ENCODE measurements at places on chromosomes 5 and 9.

GRCh38 chr5:61019642-61020041, 74.6 kb downstream of the NDUFAF2 start:
- no peak for DNase-seq

GRCh38 chr5:65050140-65050539, 281.4 kb downstream of the CWC27 start:
- no peak for DNase-seq

- DNase-seq: no peak
Measured at GRCh38 chr5:78565395-78565794, 83.2 kb downstream of the LHFPL2 start.

GRCh38 chr9:119873877-119874276, 504.6 kb upstream of the BRINP1 start:
- no peak for DNase-seq

GRCh38 chr5:308672-309271, 12.7 kb upstream of the AHRR start:
- peak; percentile 46 for DNase-seq

- DNase-seq: peak; percentile 77
Measured at GRCh38 chr9:38178237-38178636, 109.2 kb upstream of the SHB start.

DNA sequence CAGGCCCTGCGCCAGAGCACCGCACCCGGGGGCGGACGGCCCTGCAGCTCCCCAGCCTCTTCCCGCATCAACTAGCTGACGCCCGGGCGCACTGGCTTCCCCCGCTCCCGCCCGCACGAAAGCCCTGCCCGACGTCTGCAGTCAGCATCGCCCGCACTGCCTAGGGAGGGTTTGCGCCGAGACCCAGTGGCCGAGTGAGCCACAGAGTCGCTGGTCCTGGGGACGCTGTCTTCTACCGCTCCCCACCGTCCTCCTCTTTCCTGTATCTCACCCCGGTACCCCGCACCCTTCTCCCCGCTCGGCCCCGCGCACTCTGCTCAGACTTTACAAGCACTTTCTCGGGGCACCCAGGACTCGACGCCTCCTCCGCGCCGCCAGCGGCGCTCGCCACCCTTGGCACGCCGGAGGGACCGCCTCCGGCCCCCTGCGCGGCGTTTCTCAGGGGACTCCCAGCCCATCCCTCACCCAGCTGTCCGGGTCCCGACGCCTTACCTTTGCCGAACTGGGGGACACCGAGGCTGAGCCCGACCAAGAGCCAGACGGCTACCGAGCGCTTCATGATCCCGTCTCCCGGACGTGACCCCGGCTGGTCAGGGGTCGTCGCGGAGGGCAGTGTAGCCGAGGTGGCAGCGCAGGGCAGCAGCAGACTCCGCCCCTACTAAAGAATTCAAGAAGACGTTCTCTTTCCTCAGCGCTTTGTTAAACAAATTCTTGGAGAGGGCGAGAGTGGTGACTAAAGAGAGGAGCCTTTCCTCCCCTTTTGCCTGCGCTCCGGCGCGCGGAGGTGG, 670 bp downstream of the EDIL3 start:
- no peak for DNase-seq

GRCh38 chr9:80797831-80798688, 891.3 kb downstream of the TLE1 start:
- no peak for DNase-seq

DNA sequence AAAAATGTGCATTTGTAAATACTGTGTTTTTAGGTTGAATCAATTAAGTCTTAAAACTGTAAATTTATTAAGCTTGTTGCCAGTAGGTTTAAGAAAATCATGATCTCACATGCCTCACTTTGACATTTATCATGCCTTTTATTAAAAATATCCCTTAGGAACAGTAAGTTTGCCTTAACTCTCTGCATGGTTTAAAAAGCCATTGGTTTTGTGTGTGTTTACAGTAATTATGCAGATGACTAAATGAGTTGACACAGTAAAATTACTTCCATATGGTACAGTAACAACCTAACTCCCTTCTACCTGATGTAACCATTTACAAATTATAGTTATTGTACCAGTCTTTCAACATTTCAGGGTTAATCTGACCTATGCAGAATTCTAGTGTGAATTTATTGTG, 6.5 kb downstream of the RPS6 start:
- DNase-seq: no peak

DNA sequence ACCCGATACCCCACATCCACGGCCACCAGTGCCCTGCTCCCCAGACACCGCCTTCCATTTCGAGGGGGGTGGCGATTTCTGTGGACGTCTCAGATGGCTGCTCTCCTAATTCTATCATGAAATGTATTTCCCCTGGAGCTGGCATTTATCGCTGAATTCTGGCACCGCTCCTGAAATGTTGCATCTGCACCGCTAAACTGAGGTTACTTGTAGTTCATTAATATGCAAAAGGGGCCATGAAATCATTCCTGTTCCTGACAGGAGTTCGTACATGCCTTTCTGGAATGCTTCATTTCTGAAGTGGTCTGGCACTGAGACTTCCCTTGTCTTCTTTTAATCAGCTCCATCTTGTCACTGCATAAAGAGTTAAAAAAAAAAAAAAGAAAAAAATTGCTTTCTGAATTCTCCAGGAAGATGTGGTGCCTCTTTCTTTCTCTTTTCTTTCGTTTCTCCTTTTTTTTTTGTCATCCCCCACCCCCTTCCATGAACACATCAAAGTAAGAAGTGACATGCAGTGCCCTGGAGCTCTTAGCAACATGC, 97.7 kb upstream of the SMARCA2 start:
- DNase-seq: no peak

- no peak for DNase-seq
Measured at GRCh38 chr9:17487467-17487866, 91.4 kb upstream of the SH3GL2 start.

DNA sequence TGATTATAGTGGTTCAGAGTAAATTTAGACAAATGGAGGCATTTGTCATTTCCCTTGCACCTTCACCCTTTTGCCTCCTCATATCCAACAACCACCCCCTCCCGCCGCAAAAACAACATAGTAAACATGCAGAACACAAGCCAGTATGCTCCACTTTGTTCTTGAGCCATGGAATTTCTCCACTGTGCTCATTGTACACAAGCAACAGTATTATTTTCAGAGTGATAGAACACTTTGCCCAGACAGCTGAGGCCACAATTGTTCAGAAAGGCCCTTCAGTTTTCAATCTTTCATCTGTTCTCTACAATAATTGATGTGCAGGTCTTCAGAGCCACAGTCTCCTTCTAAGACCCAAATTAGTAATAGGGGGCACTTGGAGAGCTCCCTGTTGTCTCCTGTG, 272.8 kb upstream of the SLC30A5 start:
- no peak for DNase-seq

GRCh38 chr9:116365056-116365471, 211.5 kb downstream of the PAPPA start:
- DNase-seq: no peak

- peak; percentile 93 for DNase-seq
Measured at GRCh38 chr5:139341689-139342422, at the start of gene PAIP2. PAIP2 (plus strand) TSS chr5:139341854; CDS start chr5:139363785, 21,931 bp downstream.

- no peak for DNase-seq
Measured at GRCh38 chr5:112935675-112936074, 13.6 kb upstream of the REEP5 start.

DNA sequence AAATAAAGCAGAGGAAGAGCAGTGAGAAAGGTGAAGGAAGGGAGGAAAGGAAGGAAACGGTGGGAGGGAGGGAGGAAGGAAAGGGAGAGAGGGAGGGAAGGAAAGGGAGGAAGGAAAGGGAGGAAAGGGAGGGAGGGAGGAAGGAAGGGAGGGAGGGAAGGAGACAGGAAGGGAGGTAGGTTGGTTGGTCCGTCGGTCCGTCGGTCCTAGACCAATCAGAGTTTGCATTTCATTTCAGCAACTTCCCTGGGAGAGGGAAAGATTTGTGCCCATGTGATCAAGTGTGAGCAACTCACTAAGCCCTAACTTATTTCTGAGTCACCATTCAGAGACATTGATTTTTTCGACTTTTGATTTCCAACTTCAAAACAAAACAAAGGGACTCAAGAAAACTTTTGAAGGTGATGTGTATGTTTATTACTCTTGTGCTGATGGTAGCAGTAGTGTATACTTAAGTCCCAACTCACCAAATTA, 18.8 kb downstream of the NANS start:
- DNase-seq: peak; percentile 83

DNA sequence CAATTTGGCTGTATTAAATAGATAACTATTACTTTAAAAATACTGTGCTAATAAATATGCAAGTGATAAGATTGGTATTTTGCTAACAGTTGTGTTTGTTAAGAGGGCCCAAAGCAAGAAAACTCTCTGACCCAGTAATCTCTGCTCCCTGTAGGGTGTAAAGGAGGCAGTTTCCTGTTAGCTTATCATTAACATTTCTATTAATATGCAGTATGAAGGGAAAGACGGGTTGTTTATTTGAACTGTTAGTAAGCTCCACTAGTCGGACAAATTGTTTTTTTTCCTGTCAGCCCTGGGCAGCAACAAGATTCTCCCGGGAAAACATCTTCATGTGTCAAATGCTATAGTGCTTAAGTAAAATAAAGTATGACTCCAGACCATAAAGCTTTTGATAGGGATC, 35.6 kb downstream of the ERP44 start:
- no peak for DNase-seq

DNA sequence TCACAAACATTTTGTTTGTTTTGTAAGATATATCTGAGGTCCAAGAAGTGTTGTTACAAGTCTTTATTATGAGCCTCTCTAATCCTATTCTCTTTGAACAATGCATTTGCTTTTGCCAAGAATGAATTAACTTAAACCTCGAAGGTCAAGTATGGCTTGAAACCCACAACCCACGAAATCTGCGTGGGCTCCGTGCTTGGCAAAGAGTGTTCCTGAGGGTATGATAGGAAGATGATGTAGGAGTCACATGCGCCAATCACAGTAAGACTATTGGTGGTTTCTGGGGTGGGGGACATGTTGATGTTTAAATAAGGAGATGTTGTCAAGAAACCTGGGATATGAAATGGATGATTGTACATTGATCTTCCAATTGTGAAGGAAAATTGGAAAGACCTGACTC, 330.8 kb upstream of the RFX3 start:
- no peak for DNase-seq

GRCh38 chr9:131233556-131233955, 42.8 kb downstream of the FAM78A start:
- no peak for DNase-seq

GRCh38 chr9:87393706-87394230, 103.9 kb upstream of the DAPK1 start:
- peak; percentile 82 for DNase-seq

- no peak for DNase-seq
Measured at GRCh38 chr9:15222313-15222712, 84.7 kb downstream of the TTC39B start.

- no peak for DNase-seq
Measured at GRCh38 chr9:114324492-114324891, 1.6 kb downstream of the ORM1 start.

DNA sequence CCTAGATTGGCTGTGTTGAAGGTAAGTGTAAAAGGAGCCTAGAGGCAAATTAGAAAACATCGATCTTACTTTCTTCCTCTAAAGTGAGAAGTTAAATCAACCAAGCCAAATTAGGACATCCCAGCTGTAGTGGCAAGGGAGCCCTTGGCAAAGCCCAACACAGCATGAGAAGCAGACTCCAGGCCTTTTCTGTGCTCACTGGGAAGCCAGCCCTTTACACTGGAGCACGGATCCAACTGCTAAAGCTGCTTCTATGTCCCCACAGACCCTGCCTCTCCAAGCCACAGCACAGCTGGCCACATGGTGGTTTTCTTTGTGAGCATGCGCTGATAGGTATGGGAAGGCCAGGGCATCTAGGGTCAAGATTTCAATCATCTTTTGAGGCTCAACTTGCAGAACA, 94.1 kb downstream of the APBA1 start:
- DNase-seq: no peak

- no peak for DNase-seq
Measured at GRCh38 chr9:90044263-90044662, 439.5 kb downstream of the GADD45G start.

DNA sequence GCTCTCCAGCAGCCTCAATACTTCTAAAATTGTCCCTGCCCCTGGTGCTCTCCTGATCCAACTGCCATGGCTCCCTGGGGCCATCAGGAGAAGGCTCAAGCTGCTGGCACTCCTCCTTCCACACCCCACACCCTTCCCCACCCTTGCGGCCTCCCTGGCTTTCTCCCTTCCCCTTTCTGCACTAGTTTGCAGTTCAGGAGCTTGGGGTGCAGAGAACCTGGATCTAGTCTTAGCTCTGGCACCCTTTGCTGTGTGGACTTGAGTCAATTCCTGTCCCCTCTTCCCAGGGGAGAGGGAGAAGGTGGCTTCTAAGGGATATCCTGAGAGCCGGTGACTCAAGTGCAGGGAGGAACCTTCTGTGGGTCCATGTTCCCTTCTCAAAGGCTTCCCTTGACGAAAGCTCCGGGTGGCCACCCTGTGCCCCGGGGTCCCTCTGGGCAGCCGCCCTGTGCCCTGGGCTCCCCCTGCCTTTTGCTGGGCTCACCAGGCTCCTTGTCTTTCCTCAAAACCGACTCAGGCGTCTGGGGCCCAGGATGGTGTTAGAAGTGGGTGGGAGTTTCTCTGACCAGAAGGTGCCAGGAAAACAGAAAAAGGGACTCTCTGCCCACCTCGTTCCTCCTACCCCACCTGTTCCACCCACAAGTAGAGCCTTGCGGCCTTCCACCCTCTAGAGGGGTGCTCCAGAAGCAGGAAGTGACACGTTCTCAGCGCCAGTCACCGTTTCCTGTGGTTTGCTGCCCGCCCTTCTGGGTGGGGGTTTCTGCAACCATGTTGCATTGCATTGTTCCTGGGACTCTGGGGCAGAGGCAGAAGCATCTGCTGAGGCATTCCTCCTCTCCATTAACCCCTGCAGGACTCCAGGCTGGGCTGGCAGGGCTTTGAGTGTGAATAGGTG, 15.0 kb downstream of the GLIPR2 start:
- no peak for DNase-seq

DNA sequence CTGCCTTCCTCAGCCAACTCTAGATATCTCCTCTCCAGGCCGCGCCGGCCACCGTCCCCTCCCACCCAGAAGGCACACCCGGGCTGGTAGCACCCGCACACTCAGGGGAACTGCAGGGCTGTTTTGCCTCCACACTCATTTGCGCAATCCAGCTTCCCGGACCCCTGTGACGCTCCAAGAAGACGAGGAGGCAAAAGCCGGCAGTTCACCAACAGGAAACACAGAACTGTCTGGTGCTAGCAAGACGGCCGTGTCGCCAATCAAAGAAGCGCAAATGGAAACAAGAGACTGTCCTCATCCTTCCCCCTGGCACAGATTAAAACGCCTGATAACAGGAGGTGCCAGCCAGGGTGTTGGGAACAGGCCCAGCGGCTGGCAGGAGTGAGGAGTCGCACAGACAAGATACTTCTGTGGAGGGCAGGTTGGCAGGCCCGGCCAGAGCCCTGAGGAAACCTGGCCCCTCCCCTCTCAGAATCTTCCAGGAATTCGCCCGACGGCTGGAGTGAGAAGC, 7.8 kb downstream of the AGPAT2 start:
- no peak for DNase-seq

- DNase-seq: no peak
Measured at GRCh38 chr5:4758550-4758949, 381.6 kb upstream of the ADAMTS16 start.

Data from foreskin keratinocyte (primary cell).